ENCODE measurements at places on chromosomes 2 and 18. TPM values are rescaled to one million over a fixed set of nuclear protein-coding genes. Genes with fewer than 3 reads are reported as not detected.

PPP1R1C gene
- 1.5 TPM for total RNA-seq

ERFE gene
- 1.0 TPM for total RNA-seq

TRABD2A gene
- total RNA-seq = 0.21 TPM

DNA sequence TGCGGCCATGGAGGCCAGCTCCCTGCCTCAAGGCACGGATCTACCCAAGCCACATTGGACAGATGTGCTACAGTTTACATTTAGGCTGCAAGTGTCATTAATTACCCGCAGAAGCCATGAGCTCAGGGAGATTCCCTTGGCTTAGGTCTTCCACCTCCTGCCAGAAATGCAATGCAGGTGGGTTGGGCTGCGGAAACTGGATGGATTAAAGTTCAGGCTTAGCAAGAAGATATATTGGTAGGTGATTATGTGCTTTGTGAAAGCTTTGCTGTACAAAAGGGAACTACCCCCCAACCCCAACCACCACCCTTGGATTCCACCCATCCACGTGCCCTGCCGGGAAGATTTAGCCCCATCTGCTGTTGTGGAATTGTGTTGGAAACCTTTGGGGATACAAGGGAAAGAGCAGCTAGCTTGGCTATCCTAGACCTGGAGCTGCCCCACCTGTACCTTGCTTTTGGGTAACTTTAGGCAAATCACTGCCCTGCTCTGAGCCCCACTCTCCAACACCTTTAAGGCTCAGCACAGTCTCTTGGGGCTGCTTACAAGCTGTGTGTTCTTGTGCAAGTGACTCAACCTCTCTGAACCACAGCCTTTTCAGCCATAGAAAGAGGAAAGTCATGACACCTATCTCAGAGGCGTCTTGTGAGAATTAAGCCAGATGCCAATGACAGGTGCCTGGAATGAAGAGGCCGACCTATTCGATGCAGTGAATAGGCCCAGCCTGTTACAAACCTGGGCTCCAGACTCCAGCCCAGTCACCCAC, 141.6 kb upstream of the GLI2 start:
- H3K27ac ChIP-seq = no peak overlapping the region
- H3K27me3 ChIP-seq = peaks cover 2% of the 10 kb centered on the region
- H3K4me1 ChIP-seq = peaks cover 44% of the 10 kb centered on the region
- H3K36me3 ChIP-seq = no peaks in the 10 kb centered on the region

GRCh38 chr18:31901063-31901462, 41.9 kb downstream of the TRAPPC8 start:
- peaks cover 40% of the 10 kb centered on the region for H3K36me3 ChIP-seq
- H3K27me3 ChIP-seq = no peaks in the 10 kb centered on the region
- no peak overlapping the region for H3K4me3 ChIP-seq
- H3K4me1 ChIP-seq = peaks cover 4% of the 10 kb centered on the region
